ENCODE measurements at places on chromosomes 2 and 18.

DNA sequence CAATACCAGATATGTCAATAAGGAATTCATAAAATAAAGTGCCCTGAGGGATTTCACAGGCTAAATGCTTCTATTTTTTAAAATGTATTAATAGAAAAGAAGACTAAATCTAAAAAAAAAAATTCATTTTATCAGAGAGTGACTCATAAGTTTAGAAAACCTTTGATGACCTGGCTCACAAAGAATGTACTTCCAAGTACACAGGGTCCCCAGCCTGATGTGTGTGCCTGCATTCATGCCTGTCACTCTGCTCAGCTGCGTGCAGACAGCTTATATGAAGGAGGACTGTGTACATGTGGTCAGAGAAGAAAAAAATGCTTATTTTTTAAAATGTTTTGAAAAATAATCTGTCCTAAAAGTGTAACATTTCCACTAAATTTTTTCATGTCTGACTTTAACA lies 3.0 kb upstream of the CPS1 start:
- no peaks in the 10 kb centered on the region for H3K36me3 ChIP-seq
- DNase-seq = no peak
- no peak overlapping the region for H3K27ac ChIP-seq
- H3K4me3 ChIP-seq = no peak overlapping the region

GRCh38 chr2:55995211-55995610 lies 71.6 kb upstream of the EFEMP1 start:
- no peak overlapping the region for H3K4me3 ChIP-seq
- H3K27ac ChIP-seq = no peak overlapping the region
- H3K36me3 ChIP-seq = no peaks in the 10 kb centered on the region

GRCh38 chr18:8978394-8978793 lies 124.1 kb upstream of the NDUFV2 start:
- no peak overlapping the region for H3K27ac ChIP-seq
- DNase-seq = no peak
- peaks cover 8% of the 10 kb centered on the region for H3K4me1 ChIP-seq
- H3K27me3 ChIP-seq = no peaks in the 10 kb centered on the region
- no peaks in the 10 kb centered on the region for H3K36me3 ChIP-seq
- H3K4me3 ChIP-seq = no peak overlapping the region

DNA sequence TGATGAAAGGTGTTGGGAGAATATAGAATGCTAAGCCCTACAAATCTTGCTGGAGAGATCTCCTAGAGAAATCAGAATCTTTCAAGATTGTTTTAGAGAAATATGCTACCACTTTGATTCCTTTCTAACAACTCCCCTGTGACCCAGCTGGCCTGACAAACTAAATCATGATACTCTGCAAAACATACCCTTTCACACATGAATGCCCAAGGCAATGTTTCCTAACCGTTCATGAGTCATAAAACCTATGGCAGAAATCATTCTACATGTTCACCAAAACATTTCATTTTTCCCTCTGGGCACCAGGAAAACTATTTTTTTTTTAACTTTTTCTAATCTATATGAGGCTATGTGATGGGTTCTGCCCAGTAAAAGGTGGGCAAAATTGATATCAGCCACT lies 77.8 kb upstream of the SETBP1 start:
- H3K36me3 ChIP-seq = no peaks in the 10 kb centered on the region
- H3K27me3 ChIP-seq = no peaks in the 10 kb centered on the region
- no peak overlapping the region for H3K27ac ChIP-seq

GRCh38 chr2:182949572-182950189 lies 83.2 kb upstream of the FRZB start:
- H3K4me1 ChIP-seq = peaks cover 2% of the 10 kb centered on the region
- DNase-seq = no peak
- H3K27ac ChIP-seq = no peak overlapping the region
- no peaks in the 10 kb centered on the region for H3K27me3 ChIP-seq
- H3K36me3 ChIP-seq = peaks cover 4% of the 10 kb centered on the region

- no peaks in the 10 kb centered on the region for H3K4me1 ChIP-seq
- H3K4me3 ChIP-seq = no peak overlapping the region
- no peak overlapping the region for H3K27ac ChIP-seq
- H3K27me3 ChIP-seq = no peaks in the 10 kb centered on the region
- no peaks in the 10 kb centered on the region for H3K36me3 ChIP-seq
These were observed 118.8 kb downstream of the TTC27 start for GRCh38 chr2:32746669-32747068.

GRCh38 chr2:43138441-43138840 lies 88.0 kb downstream of the ZFP36L2 start:
- H3K4me3 ChIP-seq = no peak overlapping the region
- H3K27ac ChIP-seq = no peak overlapping the region
- no peak for DNase-seq
- peaks cover 27% of the 10 kb centered on the region for H3K4me1 ChIP-seq

DNA sequence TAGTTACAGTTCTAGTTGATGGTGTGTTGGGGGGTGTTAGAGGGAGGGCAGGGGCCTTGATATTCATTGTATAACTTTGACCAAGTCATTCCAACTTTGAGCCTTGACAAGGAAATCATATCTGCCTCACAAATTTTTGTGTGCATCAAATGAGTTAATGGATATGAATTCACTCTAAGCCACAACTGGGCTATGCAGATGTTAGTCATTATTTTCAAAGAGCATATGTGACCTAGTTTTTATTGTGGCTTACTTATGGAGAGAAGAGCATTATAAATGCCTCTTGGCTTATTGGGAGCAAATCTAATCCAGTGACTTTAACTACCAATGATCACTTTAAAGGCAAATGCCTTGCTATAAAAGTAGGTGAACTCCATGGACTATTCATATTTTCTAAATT lies 250.2 kb downstream of the LPIN1 start:
- no peak for DNase-seq
- no peak overlapping the region for H3K27ac ChIP-seq
- H3K27me3 ChIP-seq = no peaks in the 10 kb centered on the region
- no peak overlapping the region for H3K4me3 ChIP-seq

DNA sequence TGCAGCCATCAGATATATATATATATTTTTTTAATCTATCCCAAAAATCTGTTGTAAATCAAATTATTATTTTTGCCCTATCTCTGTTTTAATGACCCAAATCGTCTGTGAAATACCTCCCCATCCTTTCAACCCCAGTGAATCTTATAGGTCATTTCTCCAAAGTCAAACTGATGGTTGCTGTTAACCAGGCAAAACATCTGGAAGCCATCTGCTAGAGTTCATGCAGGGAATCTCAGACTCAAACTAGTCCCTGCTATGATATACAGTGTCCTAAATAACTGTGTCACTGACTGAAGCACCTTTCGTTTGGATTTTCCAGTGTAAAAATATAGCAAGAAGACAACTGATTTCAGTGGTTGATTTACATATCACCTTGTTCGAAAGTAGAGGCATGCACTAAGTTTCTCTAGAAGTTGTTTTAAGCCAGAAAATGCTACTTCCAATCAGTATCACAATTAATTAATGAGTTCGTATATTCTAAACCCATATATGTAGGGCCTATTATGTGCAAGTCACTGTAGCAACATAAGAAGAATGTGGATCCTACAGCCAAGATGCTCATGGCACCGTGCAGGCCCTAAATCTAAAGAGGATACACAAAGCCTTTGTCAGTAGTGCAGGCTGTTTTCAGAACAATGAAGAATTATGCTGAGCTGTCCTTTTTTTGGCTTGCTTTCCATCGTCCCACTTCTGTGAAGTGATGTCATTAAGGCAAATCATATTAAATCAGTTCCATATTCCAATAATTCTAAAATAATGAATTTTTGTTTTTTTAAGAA lies 566.0 kb downstream of the STK39 start:
- H3K4me3 ChIP-seq = no peak overlapping the region
- no peak for DNase-seq

DNA sequence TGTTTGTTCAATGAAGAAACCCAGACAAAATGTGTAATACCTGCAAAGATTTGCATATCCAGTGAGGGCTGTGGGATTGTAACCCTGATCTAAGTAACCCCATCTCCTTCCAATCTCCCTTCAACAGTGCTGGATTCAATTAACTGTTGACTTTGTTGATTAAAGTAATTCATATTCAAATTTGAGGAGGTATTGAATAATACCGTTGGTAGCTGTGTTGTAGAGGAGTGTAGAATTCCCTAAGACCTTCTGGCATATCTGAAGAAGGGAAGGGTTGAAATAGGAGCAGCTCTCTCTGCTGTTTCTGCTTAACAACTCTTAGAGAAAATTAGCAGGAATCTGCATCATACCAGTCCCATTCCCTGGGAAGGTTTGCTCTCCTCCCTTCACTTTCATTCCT lies 28.2 kb downstream of the MAIP1 start:
- H3K4me1 ChIP-seq = peaks cover 23% of the 10 kb centered on the region
- DNase-seq = no peak
- no peaks in the 10 kb centered on the region for H3K27me3 ChIP-seq
- H3K4me3 ChIP-seq = no peak overlapping the region
- H3K36me3 ChIP-seq = no peaks in the 10 kb centered on the region
- no peak overlapping the region for H3K27ac ChIP-seq

GRCh38 chr2:126650994-126651393 lies 5.0 kb upstream of the GYPC start:
- H3K27ac ChIP-seq = no peak overlapping the region
- H3K4me3 ChIP-seq = no peak overlapping the region
- peaks cover 4% of the 10 kb centered on the region for H3K4me1 ChIP-seq

DNA sequence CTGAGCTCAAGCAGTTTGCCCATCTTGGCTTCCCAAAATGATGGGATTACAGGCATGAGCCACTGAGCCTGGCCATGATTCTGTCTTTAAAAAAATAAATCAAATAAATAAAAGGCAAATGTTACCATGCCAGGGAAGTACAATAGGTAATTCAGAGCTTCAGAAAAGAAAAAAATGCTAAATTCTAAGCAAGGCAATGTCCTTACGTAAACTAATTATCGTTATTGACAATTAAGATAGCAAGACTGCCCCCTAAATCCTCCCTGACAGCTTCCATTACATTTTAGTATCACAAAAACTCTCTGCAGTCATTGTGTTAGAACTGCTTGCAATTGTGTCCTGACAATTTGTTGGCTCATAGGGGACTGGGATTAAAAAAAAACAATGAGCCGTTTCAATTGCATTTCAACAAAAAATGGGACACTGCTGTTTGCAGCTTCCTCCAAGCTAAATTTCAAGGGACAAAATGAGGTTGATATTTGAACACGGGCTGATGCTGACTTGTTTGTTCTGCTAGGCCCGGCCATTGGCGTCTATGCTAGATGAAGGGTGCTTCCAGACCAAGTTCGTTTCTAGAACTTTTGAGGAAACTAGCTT lies 88.9 kb downstream of the MOGAT1 start:
- H3K27me3 ChIP-seq = no peaks in the 10 kb centered on the region
- no peak overlapping the region for H3K4me3 ChIP-seq
- DNase-seq = no peak
- H3K36me3 ChIP-seq = no peaks in the 10 kb centered on the region

GRCh38 chr2:191041418-191042161 lies 27.6 kb upstream of the STAT1 start:
- DNase-seq = no peak
- no peaks in the 10 kb centered on the region for H3K27me3 ChIP-seq
- no peak overlapping the region for H3K27ac ChIP-seq
- no peak overlapping the region for H3K4me3 ChIP-seq
- peaks cover 2% of the 10 kb centered on the region for H3K4me1 ChIP-seq

DNA sequence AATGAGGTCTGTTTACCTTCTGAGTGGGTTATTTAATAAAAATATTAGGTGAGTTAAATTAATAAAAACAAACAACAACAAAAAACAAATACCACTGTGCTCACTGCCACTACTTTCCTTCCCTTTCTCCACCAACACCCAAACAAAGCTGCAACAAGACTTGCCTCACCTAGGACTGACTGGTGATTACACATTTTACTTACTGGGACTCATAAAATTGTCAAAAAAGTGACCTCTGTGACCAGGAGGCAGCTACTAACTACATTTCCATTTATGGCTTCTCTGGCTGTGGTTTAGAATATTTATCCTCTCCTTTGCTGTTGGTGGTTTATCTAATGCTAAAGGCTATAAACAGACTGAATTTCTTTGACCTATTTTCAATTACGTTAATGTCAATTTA lies 39.8 kb downstream of the EFEMP1 start:
- no peak overlapping the region for H3K27ac ChIP-seq
- DNase-seq = no peak
- H3K4me1 ChIP-seq = no peaks in the 10 kb centered on the region
- H3K4me3 ChIP-seq = no peak overlapping the region
- no peaks in the 10 kb centered on the region for H3K27me3 ChIP-seq

DNA sequence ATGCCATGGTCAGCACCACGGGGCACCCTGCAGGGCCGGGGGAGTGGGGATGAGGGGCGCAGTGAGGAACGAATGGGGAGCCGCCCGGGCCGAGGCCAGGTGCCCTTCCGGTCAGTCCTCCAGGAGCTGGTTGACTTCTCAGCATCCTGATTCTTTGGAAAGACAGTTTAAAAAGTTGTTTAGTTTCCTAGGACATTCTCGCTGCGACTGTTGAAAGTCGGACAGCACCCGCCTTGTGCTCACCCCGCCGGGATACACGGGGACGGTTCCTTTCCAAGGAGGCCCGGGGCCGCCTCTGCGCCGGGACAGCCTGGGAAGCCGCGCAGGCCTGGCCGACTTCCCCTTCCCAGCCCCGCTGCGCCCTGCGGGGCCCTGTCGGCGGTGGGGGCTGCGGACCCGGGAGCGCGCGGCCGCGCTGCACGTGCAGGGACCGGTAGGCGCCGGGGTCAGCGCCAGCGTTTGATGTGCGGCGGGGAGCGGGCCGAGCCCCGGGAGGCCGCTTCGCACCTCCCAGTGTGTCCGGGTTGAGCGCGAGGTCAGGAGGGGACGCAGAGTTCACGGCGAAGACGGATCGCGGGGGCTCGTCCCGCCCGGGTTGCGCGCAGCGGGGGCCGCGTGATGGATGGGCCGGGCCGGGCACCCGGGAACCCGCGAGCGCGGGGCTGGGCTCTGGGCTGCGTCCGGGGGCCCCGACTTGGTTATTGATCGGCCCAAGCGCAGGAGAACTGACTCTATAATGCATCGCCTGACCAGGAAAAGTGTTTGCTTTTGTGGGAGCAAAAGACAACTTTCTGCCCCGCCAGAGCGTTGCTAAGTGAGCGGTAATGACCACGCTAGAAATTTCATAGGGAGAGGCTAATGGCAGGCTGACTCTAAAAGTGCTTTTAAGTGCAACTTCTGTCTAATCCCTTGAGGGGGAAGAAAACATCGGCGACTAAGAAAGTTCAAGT lies 28.0 kb upstream of the SMIM21 start:
- peak overlapping the region; percentile 48 for H3K4me3 ChIP-seq
- H3K36me3 ChIP-seq = no peaks in the 10 kb centered on the region
- H3K27ac ChIP-seq = no peak overlapping the region
- DNase-seq = peak; percentile 23

DNA sequence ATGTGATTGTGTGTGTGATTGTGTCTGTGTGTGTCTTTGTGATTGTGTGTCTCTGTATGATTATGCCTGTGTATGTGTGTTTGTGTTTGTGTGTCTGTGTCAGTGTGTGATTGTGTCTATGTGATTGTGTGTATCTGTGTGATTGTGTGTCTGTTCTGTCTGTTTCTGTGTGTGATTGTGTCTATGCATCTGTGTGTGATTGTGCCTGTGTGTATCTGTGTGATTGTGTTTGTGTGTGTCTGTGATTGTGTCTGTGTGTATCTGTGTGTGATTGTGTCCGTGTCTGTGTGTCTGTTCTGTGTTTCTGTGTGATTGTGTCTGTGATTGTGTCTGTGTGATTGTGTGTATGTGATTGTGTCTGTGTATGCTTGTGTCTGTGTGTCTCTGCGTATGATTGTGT lies 12.1 kb upstream of the KLHL30 start:
- H3K4me3 ChIP-seq = no peak overlapping the region
- H3K36me3 ChIP-seq = peaks cover 2% of the 10 kb centered on the region
- no peak for DNase-seq
- H3K4me1 ChIP-seq = peaks cover 2% of the 10 kb centered on the region
- H3K27me3 ChIP-seq = no peaks in the 10 kb centered on the region

All from neuronal stem cell (in vitro differentiated cells).